ENCODE measurements at places on chromosomes 6 and 20.
A peak's percentile ranks its signal among the peaks of the same experiment; 100 is the strongest.

DNA sequence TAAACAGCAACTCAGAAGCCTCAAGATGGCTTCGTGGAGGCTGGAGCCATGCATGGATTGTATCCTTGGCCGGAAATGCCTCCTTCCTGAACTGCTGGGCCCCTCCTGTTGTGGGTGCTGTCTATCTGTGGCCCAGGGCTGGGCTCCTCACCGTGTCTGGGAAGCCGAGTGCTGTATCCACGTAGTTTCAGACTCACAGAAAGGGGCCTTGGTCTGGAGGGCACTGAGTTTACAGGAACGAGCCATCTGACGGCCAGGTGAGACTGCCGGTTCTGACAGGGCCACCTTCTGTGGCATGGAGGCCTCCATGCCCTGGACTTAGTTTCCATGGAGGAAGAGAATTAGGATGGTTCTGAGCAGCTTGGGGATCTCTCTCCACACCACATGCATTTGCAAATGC, 142.2 kb downstream of the ERMARD start:
- DNase-seq, result no peak

GRCh38 chr20:47747669-47748031, 37.6 kb downstream of the SULF2 start:
- no peak for DNase-seq

GRCh38 chr6:109841869-109842268, 136.2 kb upstream of the GPR6 start:
- DNase-seq, result no peak

- DNase-seq, result no peak
These were observed 18.2 kb downstream of the PPARD start for GRCh38 chr6:35360349-35361138.

DNA sequence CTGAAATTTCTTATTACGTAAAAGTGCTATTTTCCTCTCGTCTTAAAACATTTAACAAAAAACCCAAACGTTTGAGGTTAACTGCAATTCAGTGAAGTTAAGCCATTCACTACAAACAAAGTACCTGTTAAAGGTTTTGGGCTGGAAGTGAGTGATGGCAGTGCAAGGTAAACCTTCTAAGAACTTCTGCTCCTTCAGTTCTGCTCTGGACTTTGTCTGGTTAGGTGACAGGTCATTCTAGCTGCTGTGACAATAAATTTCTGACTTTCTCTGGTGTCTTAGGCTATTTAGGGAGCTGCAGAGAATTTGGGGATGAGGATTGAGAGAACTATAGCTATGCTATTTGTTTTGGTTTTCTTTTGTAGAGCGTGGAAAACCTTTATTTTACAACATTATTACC, 36.5 kb upstream of the NEDD9 start:
- DNase-seq, result no peak

GRCh38 chr6:41028561-41029412, 10.2 kb downstream of the UNC5CL start:
- DNase-seq, result no peak

- no peak for DNase-seq
These were observed 598 bp downstream of the PI16 start for GRCh38 chr6:36955136-36955535.

- no peak for DNase-seq
These were observed 22.7 kb downstream of the DOK5 start for GRCh38 chr20:54497931-54498718.

GRCh38 chr6:34338811-34339210, 53.7 kb downstream of the NUDT3 start:
- no peak for DNase-seq

- no peak for DNase-seq
These were observed 14.1 kb upstream of the SIRPB2 start for GRCh38 chr20:1505361-1505760.

DNA sequence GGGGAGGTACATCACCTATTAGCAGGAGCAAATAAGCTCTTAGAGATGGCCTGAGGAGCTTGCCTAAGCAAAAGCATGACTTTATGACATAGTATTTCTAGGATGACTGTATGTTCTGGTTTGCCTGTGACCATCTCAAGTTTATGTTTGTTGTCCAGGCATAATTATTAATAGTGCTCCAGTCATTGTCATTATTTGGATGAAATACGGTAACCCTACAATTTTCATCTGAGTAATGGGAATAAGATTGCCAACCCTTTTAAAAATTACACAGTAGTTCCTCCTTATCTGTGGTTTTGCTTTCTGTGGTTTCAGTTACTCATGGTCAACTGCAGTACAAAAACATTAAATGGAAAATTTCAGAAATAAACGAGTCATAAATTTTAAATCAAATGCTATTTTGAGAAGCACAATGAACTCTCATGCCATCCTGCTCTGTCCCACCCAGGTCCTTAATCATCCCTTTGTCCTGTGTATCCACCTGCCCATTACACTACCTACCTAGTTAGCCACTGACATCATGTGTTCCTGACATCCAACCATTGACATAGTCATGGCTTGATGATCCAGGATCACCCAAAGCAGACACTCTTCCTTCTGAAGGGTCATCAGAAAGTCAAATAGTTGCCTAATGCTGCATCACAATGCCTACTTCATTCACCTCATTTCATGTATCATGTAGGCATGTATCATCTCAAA, 27.0 kb upstream of the TFB1M start:
- DNase-seq, result no peak

GRCh38 chr6:132872923-132873322, 58.6 kb downstream of the RPS12 start:
- no peak for DNase-seq

DNA sequence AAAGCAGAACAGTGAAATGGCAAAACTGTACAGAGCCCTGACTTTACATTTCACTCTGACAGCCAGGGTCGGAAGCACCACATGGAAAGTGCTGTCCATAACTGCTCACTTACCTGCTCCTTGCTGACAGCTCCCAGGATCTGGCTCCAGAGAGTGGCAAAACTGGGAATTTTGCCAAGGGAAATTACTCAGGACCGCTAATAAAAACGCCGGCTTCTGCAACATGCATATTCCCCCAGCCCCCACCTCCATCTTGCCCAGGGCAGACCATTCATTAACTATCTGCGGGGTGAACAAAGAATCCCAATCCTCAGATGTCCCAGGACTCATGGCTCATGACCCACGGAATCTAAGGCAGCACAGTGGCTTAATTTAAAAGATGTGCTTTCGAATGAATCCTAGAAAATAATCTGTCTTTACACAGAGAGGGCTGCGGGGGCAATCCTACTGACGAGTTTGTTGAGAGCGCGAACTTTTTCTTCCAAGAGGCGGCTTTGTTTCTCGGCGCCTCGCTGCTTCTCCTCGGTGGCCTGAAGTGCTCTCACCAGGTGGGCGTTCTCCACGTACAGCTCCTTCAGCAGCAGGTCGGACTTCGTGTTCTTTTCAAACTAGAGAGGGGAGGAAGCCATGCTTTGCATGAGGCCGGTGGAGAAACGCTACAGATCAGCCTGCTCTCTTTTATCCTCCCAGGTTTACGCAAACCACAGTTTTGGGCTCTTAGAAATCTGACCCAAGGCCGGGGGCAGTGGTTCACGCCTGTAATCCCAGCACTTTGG, 45.8 kb downstream of the GINS1 start:
- DNase-seq, result no peak

DNA sequence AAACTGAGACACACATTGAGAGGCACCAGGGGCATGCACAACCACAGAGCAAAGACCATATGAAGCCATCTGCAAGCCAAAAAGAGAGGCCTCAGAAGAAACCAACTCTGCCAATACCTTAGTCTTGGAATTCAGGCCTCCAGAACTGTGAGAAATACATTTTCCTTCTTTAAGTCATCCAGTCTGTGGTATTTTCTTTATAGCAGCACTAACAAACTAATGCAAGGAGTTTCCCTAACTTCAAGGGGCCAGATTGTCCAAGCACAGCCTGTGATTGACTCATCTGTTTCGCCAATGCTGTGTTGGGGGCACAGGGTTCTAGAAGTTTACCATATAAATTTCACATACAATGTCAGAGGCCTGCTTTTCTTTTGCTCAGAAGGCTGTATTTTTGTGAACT, 364.6 kb downstream of the GJA1 start:
- DNase-seq, result no peak

- no peak for DNase-seq
These were observed 246.2 kb downstream of the HIVEP2 start for GRCh38 chr6:142698751-142699150.

DNA sequence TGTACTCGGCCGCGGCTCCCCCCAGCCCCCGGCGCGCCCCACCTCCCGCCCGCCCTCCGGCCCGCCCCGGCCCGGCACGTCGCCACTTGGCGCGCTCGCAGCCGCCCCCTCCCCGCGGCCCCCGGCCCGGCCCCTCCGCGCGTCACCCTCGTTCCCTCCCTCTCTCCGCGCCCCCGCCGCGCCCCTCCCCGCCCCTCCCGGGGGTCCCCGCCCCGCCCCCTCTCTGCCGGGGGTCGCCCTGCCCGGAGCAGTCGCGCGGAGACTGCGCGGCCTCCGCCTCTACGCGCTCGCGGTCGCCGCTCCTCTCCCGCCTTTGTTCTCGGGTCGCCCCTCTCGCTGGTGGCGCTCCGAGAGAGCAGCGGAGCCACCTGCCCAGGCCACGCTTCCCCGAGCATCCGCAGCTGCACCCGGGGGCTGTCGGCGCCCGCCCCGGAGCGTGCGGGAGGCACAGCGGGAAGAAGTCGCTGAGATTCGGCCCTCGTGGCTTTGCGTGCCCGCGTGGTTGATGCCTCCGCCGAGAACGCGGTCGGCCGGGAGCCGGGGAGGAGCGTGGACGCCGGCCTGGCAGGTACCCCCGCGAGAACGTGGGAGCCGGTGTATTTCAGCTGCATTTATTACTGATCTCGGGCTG, at the start of gene PHF10:
TSS of gene PHF10 (minus strand) at position 7 of the 631 bp plus-strand sequence. CDS start 569 bp downstream, outside the sequence.
- no peak for DNase-seq

DNA sequence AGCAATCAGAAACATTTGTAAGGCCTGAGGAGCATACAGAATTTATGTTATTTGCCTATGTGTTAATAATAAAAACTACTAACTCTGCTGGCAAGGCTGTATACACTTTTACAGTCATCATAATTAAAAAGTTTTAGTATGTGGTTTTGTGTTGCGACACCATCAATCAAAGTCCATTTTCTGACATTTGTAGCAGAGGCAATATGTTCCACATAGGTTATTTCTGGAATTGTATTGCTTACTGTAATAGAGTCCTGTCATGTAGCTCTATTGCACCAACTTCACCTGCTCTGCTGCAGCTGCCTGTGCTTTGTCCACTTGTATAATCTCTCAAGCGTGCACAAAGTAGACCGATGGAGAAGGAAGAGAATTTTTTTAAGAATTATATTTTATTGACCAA, 501.8 kb downstream of the HACE1 start:
- no peak for DNase-seq

GRCh38 chr6:127762284-127762683, 138.6 kb downstream of the THEMIS start:
- DNase-seq, result no peak

- DNase-seq, result no peak
These were observed 119.6 kb downstream of the PXDC1 start for GRCh38 chr6:3631877-3632276.

DNA sequence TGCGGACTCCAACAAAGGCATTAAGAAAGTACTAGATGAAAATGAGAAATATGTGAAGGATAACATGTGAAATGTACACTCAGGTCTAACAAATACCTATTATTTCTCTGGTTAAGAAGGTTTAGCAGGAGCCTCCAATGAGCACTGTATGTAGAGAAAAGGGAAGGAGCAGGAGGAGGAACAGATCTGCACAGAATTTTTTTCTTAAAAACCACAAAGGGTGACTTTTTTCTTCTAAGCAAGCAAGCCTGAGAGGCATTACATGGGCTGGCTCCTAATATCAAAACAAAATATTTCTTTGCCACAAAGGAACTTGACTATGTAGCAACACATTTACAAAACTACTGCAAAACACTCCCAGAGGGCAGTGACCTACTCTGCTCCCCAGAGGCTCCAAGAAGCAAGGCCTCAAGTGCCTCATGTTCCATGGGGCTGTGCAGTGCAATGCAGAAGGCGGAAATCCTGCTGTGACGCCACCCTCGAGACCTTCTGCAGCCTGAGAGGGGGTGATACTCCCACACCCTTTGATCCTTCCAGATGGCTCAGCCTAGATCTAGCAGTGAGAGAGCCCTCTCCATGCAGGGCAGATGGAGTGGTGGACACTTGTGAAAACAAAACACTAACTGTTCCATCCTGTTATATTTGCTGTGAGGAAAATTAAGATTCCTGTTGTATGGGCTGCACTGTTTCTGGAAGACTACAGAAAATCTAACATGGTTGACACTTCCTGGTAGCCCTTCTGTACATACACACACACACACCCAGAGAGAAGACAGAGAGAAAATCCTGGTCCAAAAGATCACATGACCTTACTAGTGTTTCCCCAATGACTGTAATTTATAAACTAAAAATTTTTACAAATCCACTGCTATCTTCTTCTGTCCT, 36.0 kb upstream of the SMIM29 start:
- DNase-seq, result peak; percentile 99

- no peak for DNase-seq
These were observed 70.9 kb downstream of the SNAP91 start for GRCh38 chr6:83637953-83638352.

DNA sequence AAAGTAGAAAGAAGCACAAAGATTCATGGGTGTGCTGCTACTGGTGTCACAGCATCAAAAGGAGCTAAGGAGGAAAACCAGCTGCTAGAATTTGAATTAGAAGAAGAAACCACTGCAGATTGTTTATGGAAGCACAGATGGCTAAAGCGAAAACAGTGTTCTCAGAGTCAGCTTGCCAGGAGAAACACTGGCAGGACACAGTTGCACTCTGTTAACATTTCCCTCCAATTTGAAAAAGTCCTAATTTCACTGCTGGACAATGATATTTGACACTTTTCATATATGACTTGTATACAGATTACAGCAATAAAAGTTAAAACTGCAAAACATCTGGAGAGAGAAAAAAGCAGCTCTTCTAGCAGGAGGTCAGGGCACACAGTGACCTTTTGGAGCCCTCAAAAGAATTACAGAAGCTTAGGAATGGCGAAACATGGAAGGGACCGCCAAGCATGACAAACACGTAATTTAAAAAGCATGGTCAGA, 314.5 kb downstream of the COL12A1 start:
- no peak for DNase-seq

DNA sequence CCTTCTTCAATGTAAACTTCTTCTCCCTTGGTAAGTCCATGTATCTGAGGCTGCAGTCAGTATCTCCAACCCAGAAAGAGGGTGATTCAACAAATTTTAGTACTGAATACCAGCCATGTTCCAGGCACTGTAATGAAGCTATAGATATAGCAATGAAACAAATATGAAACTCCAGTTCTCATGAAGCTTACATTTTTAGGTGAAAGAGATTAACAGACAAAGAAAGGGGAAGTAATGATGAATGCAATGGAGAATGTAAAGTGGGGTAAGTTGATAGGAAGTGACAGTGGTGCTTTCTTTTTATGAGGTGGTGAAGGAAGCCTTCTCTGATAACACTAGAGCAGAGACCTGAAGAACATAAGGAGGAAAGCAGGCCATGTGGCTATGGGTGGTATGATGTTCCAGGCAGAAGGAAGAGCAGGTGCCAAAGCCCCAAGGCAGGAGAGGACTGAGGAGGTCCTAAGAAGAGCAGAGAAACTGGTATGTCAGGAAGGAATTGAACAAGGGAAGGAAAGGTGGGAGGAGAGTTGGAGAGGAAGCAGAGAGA, 143.6 kb downstream of the TFAP2B start:
- no peak for DNase-seq

- no peak for DNase-seq
These were observed 26.3 kb upstream of the TRAF3IP2 start for GRCh38 chr6:111631903-111632460.

- DNase-seq, result no peak
These were observed 93.4 kb downstream of the ANKS1A start for GRCh38 chr6:34982424-34982852.

All from smooth muscle cell of the brain vasculature (primary cell).